Esophagus mucosa (tissue), 1 donor: ENCODE measurements at places on chromosomes 13 and 19. TPM values are rescaled to one million over a fixed set of nuclear protein-coding genes. Genes with fewer than 3 reads are reported as not detected.

DNA sequence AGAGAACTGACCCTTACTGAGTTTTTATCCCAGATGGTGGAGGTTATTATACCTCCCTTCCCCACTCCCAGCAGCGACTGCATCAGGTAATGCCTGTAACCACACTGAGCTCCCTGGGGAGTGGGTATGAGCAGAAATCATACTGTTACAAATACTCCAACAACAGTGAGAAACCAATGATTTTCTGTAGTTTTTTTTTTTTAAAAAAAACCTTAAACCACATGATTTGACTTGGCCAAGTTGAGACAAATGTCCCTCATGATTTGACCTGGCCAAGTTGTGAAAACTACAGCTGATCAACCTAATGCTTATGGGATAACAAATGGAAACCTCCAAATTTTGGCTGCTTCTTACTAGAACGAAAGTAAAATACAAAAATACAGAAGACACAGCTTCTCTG is 33.1 kb upstream of the SERP2 start:
- no peak for ATAC-seq

- no peak for ATAC-seq
Observed at GRCh38 chr13:102176846-102177245, 225.0 kb downstream of the FGF14 start.

- ATAC-seq, result no peak
Observed at GRCh38 chr13:22812793-22813192, 368.0 kb upstream of the SGCG start.

The FAM216B gene
- total RNA-seq, result not detected

DNA sequence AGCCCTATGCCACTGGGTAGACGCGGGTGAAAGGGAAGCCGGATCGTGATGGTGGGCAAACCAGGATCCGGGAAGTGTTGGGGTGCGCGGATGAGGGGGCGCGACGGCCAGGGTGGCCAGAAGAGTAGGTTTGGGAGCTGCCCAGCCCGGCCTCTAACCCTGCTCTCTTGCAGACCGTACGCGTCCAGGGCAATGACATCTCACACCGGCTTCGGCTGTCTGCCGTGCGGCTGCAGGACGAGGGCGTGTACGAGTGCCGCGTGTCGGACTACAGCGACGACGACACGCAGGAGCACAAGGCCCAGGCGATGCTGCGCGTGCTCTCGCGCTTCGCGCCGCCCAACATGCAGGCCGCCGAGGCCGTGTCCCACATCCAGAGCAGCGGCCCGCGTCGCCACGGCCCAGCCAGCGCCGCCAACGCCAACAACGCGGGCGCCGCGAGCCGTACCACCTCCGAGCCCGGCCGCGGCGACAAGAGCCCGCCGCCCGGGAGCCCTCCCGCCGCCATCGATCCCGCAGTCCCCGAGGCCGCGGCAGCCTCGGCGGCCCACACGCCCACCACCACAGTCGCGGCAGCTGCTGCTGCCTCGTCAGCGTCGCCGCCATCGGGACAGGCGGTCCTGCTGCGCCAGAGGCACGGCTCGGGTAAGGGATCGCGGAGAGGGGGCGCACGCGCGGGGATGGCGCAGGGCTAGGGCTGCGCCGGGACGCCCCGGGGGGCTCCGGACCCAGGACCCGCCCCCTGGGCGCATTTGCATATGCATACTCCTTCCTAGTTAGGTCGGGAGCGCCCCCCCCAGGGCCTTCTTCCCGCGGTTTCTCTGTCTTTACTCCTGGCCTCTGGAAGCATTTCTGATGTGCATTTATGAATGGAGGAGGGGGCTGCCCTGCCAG is 4.1 kb downstream of the VSTM2B start:
- no peak for ATAC-seq

GRCh38 chr13:60590800-60591747 is 194.1 kb downstream of the TDRD3 start:
- no peak for ATAC-seq

The SERPINE3 gene
- total RNA-seq, result not detected

The GJB6 gene
- total RNA-seq, result 369 TPM

The ILF3 gene
- total RNA-seq, result 160 TPM

The ANGPTL4 gene
- 55.4 TPM for total RNA-seq

DNA sequence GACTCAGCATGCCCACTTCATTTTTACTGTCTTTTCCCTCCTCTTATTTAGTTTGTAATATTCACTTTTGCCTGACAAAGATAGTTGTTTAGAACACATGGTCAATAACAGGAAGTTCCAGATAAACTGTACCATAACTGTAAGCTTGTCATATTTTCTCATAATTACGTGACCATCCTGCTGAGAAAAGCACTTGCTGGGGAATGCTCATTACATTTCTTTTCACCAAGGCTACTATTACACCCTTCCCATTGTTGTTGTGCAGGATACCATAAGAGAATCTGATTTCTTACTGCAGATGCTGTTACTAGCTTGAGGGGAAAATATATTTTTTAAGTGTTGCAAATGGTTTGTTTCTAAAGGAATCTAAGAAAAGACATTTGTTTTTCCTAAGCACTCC is 111.7 kb upstream of the SLITRK6 start:
- ATAC-seq, result no peak

DNA sequence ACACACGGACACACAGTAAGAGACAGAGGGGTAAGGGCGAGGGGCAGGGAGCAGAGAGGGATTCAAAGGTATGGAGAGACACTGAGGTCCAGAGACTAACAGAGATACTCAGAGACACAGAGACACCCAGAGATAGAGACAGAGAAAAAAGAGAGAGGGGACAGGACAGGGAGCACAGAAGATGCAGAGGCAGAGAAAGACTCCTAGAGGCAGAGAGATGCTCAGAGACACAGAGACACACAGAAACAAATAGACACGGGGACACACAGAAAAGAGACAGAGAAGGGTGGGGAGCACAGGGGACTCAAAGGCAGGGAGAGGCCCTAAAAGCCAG is 39.8 kb downstream of the DEDD2 start:
- ATAC-seq, result no peak

- no peak for ATAC-seq
Observed at GRCh38 chr13:65937251-65937650, 1292.9 kb downstream of the PCDH9 start.

The ZNF723 gene
- total RNA-seq, result not detected

DNA sequence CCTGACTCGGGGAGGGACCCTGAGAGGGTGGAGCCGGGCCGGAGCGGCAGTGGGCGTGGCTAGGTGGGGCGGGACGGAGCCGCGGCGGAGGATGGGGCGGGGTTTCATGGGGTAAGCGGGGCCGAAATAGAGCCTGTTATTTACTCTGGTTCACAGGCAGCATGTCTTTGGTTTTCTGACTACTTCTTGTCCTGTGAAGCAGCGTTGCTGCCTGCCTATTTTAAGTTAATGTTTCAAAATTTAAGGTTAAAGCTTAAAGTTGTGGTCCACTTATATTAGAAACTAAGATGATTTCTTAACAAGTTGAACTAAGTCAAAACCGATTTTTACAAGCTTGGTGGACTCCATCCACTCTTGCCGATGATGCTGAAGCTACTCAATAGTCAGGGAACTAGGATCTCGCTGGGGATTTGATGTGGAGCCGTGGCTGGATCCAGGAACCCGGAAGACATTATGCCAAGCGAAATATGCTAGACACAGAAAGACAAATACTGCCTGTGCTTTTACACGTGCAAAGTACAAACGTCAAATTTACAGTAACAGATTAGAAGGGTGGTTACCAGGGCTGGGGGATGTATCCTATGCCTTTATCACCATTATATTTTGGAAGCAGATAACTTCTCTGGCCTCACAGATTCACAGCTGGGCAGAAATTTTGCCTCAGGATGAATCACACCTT is 433 bp upstream of the ZNF616 start:
- peak; percentile 98 for ATAC-seq
